ENCODE measurements at places on chromosomes 2 and 18.

- DNase-seq, result no peak
These were observed 118.9 kb upstream of the ARL5A start for GRCh38 chr2:151946899-151947812.

- DNase-seq, result peak; percentile 57
These were observed 73.4 kb upstream of the ID2 start for GRCh38 chr2:8608411-8608954.

- DNase-seq, result no peak
These were observed 529.6 kb downstream of the CPS1 start for GRCh38 chr2:211086049-211086448.

GRCh38 chr2:59761966-59762365, 791.5 kb downstream of the BCL11A start:
- DNase-seq, result no peak

- no peak for DNase-seq
These were observed 16.8 kb upstream of the LYPD6 start for GRCh38 chr2:149313512-149313972.

GRCh38 chr2:198168651-198169050, 364.3 kb downstream of the PLCL1 start:
- DNase-seq, result no peak

- no peak for DNase-seq
These were observed 49.2 kb upstream of the LGALSL start for GRCh38 chr2:64404743-64405142.

- no peak for DNase-seq
These were observed at the start of gene NPAS2 for GRCh38 chr2:100819370-100820272. TSS of gene NPAS2 (plus strand) at chr2:100820139. CDS start at chr2:100904755, 84,616 bp downstream.

DNA sequence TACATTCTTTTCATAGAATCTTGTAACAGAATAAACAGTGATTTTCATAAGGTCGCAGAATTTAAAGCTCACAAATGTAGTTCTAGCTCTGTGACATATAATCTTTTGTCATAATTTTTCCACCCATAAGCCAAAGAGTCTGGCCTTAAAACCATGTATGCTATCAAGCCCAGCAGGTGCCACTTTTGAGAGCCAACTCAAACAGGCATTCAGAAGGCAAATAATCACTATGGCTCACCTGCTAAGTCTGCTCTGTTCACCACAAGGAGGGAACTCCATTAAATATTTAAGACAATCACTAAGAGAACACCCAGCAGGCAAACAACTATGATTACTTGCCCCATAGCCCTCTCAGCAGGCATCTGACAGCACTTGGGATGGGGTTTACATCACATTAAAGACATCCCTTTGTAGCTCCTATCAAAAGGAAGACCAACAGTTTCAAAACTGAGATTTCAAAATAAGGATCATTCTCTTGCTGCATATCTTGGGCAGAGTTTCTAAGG, 241.6 kb downstream of the PDE11A start:
- DNase-seq, result no peak

- no peak for DNase-seq
These were observed 22.2 kb downstream of the ZSCAN30 start for GRCh38 chr18:35267809-35268208.

DNA sequence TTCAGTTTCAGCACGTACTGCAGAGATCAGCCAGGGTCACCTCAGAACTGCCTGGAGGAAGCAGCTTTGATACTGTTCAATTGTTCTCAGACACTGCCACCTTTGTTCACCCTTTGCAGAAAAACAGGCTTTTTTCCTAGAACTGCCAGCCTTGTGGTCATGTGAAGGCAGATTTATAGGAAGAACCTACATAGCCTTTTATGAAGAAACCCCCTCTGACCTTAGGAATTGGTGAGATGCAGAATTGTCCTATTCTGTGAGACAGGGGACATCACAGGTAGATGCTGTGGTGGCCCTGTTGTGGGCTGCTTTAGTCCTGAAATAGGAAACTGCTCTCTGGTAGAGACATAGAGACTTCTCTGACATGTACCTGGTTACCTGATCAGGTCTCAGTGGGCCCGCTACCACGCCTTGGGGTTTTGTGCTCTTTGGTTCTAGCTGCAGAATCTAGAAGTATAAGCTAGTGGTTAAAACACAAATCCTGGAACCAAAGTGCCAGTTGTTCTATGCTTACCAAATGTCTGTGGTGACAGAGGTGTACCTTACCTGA, 206.6 kb downstream of the AGPS start:
- DNase-seq, result no peak

GRCh38 chr2:35251156-35251555, 1104.4 kb upstream of the CRIM1 start:
- no peak for DNase-seq

GRCh38 chr2:24984912-24985311, 13.2 kb upstream of the DNAJC27 start:
- no peak for DNase-seq

DNA sequence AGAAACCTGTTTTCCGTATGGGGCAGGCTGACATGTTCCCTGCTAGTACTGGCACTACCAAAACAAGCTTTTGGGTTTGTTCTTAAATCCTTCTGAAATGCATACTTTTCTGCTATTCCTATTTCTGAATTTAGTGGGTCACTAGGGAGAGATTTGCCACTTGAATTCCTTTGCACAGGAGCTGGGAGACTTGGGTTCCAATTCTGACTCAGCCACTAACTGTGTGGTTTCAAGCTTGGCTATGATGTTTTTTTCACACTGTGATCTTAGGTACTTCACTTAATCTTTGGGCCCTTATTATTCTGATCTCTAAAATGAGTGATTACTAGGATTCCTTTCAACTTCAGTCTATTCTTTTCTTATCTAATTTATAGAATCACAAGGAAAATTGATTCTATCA, 105.5 kb downstream of the BCL11A start:
- no peak for DNase-seq

DNA sequence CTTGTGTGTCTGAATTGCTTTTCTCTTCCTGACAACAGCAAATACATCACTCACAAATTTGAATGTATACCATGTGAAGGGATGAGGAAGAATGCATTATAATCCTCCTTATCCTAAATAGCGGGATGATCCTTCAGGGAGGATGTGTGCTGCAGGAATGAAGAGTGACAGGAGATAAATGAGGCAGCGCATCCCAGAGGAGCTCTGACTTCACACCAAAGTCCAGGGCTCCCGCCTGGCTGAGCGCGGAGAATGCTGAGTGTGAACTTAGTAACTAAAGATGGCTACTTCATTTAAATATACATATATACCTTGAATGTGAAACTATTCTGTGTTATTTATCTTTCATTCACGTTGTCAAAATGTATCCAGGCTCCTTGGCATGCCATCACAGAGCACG, 145.2 kb upstream of the TPO start:
- no peak for DNase-seq

DNA sequence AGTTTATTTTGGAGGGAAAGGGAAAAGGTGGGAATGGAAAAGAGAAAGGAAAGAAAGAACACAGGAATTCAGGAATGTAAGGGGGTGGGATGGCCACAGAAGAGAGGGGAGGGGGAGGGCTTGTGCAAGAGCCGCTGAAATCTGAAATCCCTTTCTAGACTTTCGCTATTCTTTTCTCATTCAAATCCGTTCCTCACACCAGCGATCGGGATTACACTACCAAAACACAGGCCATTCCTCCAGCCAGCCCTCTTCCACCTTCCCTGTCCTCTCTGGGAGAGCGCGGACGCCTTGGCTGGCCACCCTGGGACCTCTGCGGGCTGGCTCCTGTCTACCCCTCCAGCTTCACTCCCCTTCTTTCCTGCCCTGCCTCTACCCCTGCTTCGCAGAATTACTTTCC, 102.3 kb downstream of the CDCA7 start:
- no peak for DNase-seq

- DNase-seq, result no peak
These were observed 757.8 kb downstream of the TRIB2 start for GRCh38 chr2:13474538-13474937.

GRCh38 chr2:232385660-232386489, 7.3 kb downstream of the ALPP start:
- no peak for DNase-seq

- no peak for DNase-seq
These were observed 115.6 kb upstream of the RMDN2 start for GRCh38 chr2:37809525-37809924.

GRCh38 chr2:166197446-166197845, 69.6 kb upstream of the SCN1A start:
- DNase-seq, result no peak

DNA sequence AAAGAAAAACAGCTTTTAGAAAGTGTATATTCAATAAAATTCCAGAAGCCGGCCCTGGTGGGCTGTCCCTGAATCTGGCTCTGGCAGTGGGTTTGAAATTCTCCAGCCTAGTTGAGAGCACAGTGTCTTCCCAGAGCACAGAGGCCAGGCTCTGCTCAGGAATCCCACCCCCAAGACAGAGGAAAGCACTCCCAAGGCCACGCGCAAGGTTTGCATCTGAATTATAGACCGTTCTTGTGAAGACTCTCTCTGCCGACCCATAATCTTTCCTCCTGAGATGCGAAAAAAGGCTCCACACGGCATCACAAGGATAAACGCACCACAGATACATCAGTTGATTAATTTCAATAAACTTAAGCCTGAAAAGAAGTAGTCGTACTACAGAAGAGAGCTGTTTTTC, 342.2 kb downstream of the CMPK2 start:
- DNase-seq, result no peak

DNA sequence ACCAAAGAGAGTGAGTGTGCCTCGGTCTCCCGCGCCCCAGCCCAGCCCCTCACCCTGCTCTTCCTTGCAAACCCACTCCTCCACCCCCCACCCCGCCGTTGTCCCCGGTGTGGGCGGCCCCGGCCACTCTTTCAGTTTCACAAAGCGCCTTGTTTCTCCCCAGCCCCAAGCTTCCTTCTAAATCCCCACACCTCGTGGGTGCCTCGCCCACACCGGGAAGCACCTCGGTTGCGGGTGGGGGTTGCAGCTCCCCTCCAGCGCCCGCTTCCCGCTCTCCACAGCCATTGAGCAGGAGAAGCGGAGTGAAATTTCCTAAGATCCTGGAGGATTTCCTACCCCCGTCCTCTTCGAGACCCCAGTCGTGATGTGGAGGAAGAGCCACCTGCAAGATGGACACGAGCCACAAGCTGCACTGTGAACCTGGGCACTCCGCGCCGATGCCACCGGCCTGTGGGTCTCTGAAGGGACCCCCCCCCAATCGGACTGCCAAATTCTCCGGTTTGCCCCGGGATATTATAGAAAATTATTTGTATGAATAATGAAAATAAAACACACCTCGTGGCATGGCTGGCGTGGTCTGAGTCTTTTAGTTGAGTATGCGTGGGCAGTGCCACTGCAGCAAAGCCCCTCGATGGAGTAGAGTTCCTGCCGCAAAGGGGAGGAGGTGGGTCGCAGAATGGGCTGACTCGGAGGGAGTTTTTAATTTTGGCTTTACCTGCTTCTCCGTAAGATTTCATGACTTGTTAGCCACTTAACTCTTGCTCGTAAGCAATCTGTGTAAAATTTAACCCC, 848 bp downstream of the TMSB10 start:
- peak; percentile 86 for DNase-seq

DNA sequence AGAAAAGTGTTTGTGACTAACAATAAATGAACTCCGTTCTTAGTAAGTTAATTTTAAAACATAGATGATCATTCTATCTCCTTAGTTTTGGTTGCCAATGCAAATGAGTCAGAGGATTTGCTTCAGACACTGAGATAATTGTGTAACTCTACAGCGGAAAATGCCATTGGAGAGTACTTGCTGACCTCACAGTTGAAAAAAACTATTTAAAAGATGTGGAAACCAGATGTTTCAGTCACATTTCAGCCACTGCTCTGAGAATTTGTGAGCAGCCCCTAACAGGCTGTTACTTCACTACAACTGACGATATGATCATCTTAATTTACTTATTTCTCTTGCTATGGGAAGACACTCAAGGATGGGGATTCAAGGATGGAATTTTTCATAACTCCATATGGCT, at the start of gene TNFAIP6:
Gene TNFAIP6 (plus strand): TSS at position 234 of the 400 bp plus-strand sequence. CDS start 75 bp downstream, at position 309.
- DNase-seq, result no peak

GRCh38 chr2:36859366-36859792, 107.0 kb downstream of the STRN start:
- no peak for DNase-seq

DNA sequence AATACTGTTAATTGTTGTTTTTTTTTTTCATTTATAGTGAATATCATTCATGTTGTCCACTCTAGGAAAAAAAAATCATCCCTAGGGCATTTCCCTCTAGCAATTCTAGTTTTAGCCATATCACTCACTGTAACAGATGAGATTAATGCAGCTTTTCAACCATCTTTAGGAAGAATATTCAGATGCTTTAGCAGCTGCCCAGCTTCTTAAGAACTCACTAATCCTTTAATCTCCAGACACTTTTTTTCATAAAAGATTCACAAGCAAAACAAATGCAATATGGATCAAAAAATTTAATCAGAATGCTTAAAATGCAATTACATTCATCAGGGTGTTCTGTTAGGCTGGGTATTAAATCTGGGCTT, 692.6 kb downstream of the ERBB4 start:
- DNase-seq, result no peak
